ENCODE measurements at places on chromosomes 6 and 20. TPM values are rescaled to one million over a fixed set of nuclear protein-coding genes. Genes with fewer than 3 reads are reported as not detected.

LRFN2 gene
- total RNA-seq, result not detected

KIF25 gene
- 0.14 TPM for total RNA-seq

EMILIN3 gene
- total RNA-seq, result not detected

MACROD2 gene
- 1.8 TPM for total RNA-seq

AURKA gene
- 4.8 TPM for total RNA-seq

RAB44 gene
- total RNA-seq, result not detected

NOL4L gene
- 11.4 TPM for total RNA-seq

BEND6 gene
- total RNA-seq, result 14.3 TPM
